Ecto neural progenitor cell (in vitro differentiated cells): ENCODE measurements at places on chromosomes 1 and 21.

- no peak for DNase-seq
These were observed 97.5 kb downstream of the ZNF326 start for GRCh38 chr1:90092441-90092840.

DNA sequence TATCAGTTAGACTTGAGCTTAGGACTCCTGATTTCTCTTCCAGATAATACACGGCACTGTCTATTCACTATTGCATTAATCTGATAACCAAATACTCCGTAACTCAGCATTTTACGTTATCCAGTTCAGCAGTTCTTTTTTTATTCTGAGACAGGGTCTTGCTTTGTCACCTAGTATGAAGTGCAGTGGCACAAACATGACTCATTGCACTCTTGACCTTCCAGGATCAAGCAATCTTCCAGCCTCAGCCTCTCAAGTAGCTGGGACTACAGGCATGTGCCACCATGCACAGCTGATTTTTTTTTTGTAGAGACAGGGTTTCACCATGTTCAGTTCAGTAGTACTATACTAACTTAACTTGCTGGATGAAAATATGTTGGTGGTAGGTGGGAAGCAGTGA is 156.4 kb downstream of the PATJ start:
- DNase-seq = no peak

GRCh38 chr1:227434808-227435444 is 116.6 kb upstream of the CDC42BPA start:
- DNase-seq = no peak

DNA sequence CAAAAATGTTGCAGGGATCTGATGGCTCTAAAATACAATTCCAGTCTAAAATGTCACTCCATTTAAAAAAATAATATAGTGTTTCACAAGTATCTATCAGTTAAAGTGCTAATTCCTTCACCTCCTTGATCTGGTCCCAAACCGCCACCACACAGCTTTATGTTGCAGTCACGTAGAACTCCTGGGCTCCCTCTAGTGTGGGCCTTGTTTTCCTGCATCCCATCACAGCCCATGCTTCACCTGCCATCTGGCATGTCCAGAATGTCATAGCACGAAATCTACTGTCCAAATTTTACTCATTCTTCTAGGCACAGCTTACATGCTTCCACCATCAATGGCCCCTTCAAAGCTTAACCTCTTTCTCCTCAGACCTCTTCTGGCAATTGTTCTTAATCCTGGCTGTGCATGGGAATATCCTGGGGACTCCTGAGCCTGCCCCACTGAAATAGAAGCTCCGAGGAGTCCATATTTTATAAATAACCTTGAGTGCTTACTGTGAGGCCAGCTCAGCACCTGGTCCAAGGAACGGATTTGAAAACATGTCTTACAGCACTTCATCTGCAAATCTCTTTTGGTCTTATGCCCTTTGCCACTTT is 15.5 kb downstream of the FYB2 start:
- peak; percentile 72 for DNase-seq

- no peak for DNase-seq
These were observed 78.0 kb upstream of the ATP5PO start for GRCh38 chr21:33993286-33994231.

- no peak for DNase-seq
These were observed 198.7 kb upstream of the DUSP10 start for GRCh38 chr1:221940631-221941030.

- no peak for DNase-seq
These were observed 33.1 kb upstream of the DIP2A start for GRCh38 chr21:46425571-46425970.

DNA sequence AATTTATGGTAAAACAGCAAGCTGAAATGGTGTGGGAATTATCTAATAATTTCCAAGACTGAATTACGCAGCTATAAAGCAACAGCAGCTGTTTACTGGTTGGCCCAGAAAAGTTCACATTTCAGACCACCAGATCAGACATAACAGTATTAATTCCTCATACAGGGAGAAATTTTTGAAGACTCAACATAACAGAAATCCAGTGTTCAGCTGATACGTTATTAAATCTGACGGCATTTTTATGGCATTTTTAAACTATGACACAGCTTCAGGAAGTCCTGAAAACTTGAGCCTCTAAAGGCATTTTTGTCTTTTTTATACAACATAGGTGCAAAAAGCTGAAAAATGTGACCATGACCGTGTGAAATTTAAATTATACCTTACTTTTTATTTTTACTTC is 91.2 kb downstream of the APP start:
- DNase-seq = no peak

DNA sequence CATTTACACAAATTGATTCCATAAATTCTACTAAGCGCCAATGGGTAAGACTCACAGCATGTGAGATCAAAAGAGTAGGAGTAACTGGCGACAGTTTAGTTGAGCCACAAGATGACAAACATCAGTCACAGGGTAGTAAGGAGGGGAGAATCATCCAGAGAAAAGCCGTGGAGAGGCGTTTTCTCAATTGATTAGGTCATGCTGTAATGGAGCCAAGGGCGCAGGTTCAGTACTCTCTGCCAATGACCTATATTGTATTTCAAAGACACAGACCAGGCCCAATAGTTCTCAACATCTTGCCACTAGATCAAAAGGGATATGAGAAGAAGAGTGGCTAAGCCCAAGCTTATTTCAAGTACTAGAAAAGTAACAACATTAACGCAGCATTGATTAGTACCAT is 467.5 kb downstream of the SMYD3 start:
- no peak for DNase-seq

DNA sequence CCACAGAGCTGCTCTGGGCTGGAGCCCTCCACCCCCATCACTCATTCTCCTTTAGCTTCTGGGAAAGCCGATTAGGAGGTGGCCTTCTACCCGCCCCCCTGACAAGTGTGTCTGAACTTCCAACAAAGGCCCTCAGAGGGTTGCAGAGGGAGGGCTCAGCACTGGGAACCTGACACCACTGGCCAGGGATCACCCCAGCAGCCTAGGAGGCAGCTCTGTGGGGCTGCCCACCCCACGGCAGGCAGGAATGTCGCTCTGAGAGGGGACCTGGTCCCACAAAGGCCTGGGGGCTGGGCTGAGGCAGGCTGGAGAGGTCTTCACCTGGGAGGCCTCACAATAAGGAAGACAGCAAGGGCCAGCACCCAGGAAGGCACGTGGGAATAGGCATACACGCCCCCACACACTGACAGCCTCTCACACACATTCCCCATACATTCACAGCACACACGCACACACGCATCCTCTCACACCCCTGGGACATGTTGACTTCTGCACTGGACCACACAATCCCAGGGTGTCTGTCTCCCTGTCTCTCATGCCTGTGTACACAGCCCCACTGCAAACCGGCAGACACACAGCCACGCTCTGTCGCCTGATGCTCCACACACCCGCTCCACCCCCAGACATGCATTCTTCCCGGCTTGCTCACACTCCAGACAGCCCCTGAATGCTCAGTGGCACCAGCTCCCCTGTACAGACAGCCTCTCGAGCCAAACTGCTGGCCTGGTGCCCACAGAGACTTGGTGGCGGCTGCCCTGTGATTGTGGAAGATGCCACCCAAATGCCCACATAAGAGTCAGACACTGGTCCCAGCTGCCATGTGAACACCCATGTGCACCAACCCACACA is 30.7 kb downstream of the DMBX1 start:
- DNase-seq = peak; percentile 86

DNA sequence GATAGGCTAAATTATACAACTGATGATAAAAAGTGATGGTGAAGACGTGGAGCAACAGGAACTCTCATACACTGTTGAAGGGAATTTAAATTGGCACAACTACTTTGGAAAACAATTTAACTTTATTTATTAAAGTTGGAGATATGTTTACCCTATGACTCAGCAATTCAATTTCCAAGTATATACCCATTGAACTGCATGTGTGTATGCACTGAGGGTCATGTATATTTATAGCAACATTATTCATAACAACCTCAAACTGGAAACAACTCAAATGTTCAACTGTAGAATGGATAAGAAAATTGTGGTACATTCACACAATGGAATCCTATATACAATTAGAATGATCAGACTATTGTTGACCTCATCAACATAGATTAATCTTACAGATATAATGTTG is 16.5 kb upstream of the BCAS2 start:
- DNase-seq = no peak

DNA sequence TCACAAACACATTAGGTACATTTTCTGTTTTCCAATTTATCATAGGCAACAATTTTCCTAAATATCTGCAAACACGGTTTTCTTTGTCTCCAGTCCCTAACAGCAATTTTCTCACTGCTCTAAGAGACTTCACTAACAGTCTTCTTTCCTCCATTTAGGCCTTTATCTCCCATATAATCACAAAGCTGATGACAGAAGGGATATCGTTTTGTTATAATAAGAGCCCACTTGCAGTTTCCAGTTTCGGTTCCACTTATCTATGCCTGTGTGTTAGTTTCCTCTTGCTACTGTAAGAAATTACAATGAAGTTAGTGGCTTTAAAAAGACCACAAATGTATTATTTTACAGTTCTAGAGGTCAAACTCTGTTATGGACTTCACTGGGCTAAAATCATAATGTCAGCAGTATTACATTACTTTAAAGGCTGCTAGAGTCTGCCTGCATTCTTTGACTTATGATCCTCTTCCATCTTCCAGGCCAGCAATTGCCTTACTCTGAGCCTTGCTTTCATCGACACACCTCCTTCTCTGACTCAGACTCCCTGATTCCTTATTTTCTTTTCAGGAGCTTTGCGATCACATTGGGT is 549.3 kb downstream of the NCAM2 start:
- no peak for DNase-seq

DNA sequence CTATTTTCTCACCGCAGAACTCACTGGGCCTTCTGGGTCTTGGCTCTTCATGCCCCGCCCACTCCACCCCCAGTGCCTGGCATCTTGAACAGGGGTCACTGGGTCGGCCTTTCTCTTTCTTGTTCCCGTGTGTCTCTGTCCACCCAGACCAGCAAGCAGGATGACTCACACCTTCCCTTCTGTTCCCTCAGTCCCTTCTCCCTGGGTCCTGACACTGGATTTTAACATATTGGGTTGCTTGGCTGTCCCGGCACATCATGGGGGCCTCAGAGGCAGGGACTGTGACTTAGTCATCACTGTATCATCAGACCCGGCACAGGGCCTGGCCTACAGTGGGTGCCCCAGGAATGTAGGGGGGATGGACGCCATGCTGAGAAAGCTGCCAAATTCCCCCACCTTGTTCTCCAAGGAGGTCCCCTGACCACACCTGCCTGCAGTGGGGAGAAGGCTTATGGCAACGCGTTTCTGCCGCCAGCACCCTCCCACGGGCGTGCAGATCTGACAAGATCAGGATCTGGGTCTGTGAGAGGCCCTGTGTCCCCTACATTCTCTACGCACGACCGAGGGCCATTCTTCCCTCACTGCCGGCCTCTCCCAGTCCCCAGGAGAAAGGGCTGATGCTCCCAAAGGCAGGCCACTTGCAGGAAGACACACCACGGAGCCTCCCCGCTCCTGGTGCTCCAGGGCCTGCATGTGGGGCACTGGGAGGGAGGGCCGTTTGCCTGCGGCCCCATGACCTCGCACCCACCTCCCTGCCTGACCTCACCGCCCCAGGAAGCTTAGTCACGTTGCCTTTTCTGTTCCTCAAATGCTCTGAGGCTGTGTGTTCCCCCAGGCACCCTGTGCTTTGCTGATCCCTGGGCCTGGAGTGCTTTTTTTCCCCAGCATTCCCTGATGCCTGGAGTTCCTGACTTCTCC is 157.2 kb upstream of the TMEM51 start:
- peak; percentile 61 for DNase-seq

DNA sequence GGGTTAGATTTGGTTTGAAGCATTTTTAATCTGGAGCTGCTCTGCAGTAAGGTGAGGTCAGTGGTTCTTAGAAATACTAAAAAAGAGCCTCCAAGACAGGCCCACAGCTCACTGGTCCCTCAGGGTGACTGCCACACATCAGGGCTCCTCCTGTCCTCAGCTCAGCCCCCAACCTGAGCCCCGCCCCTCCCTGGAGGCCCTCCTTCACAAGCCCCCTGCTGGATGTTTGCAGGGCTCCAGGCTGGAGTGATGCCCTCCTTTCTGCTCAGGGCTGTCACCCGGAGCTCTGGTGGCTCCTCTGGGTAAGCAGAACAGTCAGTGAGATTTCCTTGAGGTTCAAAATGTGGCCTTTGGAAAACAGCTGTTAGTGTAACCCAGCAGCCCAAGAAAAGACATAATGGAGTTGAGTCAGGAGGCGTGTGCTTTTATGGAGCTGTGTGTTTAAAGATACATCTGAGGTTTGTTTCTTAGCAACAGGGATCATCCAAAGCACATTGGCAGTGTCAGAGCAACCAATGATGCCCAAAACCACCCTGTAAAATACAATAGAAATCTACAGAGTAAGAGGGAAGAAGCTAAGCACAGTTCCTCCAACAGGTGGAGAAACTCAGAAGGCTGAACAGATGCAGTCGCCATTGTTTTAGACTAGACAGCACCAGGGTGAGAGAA is 21.4 kb downstream of the STUM start:
- DNase-seq = peak; percentile 76

DNA sequence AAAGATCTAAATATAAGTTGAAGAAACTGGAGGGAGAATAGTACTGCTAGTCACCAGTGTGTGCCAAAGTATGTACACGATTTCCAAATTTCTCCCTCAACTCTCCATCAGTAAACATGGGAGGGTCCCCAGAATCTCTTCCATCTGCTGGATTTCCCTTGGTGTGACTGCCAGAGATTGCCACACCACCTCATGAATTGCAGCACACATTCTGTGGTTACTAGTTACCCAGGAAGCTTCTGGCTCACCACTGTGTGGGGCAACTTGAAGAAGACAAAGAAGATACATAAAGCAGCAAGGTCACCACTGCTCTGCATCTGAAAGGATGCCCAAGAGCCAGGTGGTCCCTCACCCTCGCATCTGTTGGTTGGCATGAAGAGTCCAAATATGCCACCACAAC is 191.7 kb upstream of the ESRRG start:
- no peak for DNase-seq

- no peak for DNase-seq
These were observed 86.1 kb upstream of the ZNF281 start for GRCh38 chr1:200495901-200496300.

- DNase-seq = peak; percentile 53
These were observed 965 bp upstream of the SH2D5 start for GRCh38 chr1:20733360-20733975.

DNA sequence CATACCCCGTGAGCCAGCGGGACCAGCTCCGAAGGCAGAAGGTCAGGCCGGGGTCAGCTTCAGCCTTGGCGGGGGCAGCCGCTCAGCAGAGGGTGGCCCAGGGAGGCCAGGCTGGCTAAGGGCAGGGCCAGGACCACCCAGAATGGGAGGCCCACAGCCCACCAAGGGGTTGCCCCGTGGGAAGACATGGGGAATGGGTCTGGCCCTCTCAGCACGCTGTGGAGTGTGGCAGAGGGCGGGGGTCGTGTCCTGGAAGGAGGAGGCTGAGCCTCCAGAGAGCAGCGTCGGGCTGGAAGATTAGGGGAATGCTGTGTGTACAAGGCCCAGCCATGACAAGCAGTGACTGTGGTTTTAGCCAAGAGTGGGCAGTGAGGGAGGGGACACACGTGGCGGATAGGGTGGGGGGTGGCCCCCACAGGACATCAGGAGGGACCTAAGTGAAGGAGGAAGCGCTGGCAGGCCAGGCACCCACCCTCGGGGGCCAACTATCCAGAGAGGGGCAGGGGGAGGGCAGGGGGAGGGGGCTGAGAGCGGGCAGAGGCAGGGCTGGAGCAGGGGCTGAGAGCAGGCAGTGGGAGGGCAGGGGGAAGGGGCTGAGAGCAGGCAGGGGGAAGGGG is 43.9 kb upstream of the POFUT2 start:
- no peak for DNase-seq

GRCh38 chr1:50422946-50423669 is at the start of gene DMRTA2:
Gene DMRTA2 (minus strand): TSS chr1:50423443. CDS start chr1:50421536, 1,907 bp downstream.
- DNase-seq = peak; percentile 91

- DNase-seq = no peak
These were observed 6.5 kb downstream of the ZP4 start for GRCh38 chr1:237884237-237884636.

- no peak for DNase-seq
These were observed 75.5 kb downstream of the LRRC8D start for GRCh38 chr1:89896105-89896942.
